Activated naive CD8-positive, alpha-beta T cell treated with anti-CD3 and anti-CD28 coated beads for 36 hours (primary cell): ENCODE measurements at places on chromosomes 3 and 15.

- no peak overlapping the region for H3K4me3 ChIP-seq
- no peak overlapping the region for H3K27ac ChIP-seq
- H3K4me1 ChIP-seq = no peaks in the 10 kb centered on the region
These were observed 238.7 kb upstream of the NR2E3 start for GRCh38 chr15:71571641-71572040.

DNA sequence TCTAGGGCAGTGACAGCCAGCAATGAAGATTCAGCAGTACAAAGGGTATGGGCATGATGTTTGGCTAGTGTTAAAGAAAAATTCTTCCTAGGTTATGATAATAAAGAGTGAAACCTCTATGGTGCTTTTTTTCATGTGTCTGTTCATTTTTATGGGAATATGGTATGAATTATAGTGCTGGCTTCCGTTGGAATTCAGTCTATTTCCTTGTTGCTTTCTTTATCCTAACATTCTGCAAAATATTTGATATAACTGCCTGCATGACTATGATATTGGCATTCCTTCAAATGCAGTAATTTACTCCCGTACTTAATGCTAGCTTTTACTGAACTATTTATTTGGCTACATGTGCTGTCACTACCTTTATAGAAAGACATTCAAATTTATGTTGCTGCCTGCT lies 57.6 kb upstream of the ATP11B start:
- no peak overlapping the region for H3K27ac ChIP-seq
- DNase-seq = no peak
- peaks cover 5% of the 10 kb centered on the region for H3K27me3 ChIP-seq
- peaks cover 2% of the 10 kb centered on the region for H3K4me1 ChIP-seq
- H3K36me3 ChIP-seq = no peaks in the 10 kb centered on the region

GRCh38 chr15:78508272-78508671 lies 895 bp downstream of the HYKK start:
- H3K4me1 ChIP-seq = peaks cover 19% of the 10 kb centered on the region
- H3K36me3 ChIP-seq = no peaks in the 10 kb centered on the region
- peak overlapping the region; percentile 84 for H3K4me3 ChIP-seq
- peaks cover 4% of the 10 kb centered on the region for H3K27me3 ChIP-seq

- H3K4me3 ChIP-seq = peak overlapping the region; percentile 18
- H3K27ac ChIP-seq = peak overlapping the region; percentile 38
- no peaks in the 10 kb centered on the region for H3K27me3 ChIP-seq
These were observed 2.4 kb downstream of the GCHFR start for GRCh38 chr15:40766194-40766815.

DNA sequence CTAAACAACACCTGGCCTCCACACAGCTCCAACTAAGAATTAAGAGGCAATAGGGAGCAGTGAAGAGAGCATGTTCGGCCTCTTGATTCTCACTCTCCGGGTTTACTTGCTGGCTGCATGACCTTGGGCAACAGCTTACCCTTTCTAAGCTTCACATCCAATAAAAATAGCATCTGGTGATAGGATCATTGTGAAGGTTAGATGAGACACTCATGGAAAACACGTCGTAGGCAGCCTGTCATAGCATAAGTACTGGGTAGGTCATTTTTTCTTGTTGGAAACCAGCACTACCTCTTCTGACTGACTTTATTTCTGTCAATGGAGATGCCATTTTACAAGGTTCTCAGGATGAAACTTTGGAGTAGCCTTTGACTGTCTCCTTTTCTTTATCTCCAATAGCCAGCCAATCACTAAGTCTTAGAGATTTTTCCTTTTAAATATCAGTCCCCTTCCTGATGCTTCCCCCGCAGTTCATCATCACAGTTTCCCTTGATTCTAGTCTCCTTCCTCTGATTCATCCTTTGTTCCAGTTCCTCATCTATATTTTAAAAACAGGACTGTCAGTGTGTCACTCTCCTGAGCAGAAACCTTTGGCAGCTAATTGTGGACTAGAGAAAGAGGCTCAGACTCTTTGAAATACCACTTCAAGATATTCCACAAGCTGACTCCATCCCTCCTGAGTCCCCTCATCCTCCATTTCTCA lies 271.5 kb downstream of the SLC9A9 start:
- DNase-seq = no peak
- no peak overlapping the region for H3K4me3 ChIP-seq
- H3K27ac ChIP-seq = no peak overlapping the region
- H3K36me3 ChIP-seq = peaks cover 3% of the 10 kb centered on the region
- no peaks in the 10 kb centered on the region for H3K4me1 ChIP-seq

- H3K4me3 ChIP-seq = no peak overlapping the region
- no peaks in the 10 kb centered on the region for H3K27me3 ChIP-seq
- H3K4me1 ChIP-seq = peaks cover 61% of the 10 kb centered on the region
- H3K36me3 ChIP-seq = peaks cover 5% of the 10 kb centered on the region
- no peak overlapping the region for H3K27ac ChIP-seq
These were observed 12.2 kb downstream of the EIF4E3 start for GRCh38 chr3:71713041-71713440.

DNA sequence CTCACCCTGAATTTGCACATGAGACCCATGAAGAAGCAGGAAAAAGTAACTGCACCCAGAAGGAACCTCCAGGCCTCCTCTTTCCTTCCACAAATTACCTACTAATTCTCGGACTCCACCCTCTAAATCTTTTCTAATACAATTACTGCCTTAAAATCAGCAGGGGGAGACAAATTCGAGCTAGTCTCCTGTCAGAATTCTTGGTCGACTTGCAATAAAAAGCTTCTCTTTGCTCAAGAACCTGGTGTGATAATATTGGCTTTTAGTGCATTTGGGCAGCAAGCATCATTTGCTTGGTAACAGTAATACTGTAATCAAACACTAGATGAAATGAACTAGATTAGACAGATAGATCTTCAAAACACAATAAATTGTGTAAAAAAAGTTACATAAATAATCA lies 281.9 kb downstream of the RAP2B start:
- H3K36me3 ChIP-seq = no peaks in the 10 kb centered on the region
- no peaks in the 10 kb centered on the region for H3K4me1 ChIP-seq
- no peak overlapping the region for H3K27ac ChIP-seq
- no peak for DNase-seq
- H3K4me3 ChIP-seq = no peak overlapping the region
- no peaks in the 10 kb centered on the region for H3K27me3 ChIP-seq

DNA sequence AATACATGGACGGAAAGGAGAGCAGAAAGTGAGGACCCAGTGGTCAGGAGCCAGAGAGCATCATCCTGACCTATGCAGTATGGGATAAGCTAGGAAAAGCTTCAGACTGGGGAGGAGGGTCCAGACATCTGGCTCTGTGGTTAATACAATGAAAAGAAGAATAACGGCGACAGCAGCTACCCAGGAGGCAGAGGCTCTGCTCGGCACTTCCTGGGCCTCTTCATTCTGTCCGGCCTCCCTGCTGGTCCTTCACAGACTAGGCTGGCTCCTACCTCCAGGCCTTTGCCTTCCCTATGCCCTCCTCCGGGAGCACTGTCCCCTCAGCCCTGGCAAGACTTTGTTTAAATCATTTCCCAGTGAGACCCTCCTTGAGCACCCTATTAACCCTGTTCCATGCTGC lies 58.9 kb upstream of the WNT5A start:
- DNase-seq = no peak
- H3K27ac ChIP-seq = no peak overlapping the region
- H3K36me3 ChIP-seq = no peaks in the 10 kb centered on the region
- no peaks in the 10 kb centered on the region for H3K4me1 ChIP-seq
- H3K27me3 ChIP-seq = no peaks in the 10 kb centered on the region
- no peak overlapping the region for H3K4me3 ChIP-seq

DNA sequence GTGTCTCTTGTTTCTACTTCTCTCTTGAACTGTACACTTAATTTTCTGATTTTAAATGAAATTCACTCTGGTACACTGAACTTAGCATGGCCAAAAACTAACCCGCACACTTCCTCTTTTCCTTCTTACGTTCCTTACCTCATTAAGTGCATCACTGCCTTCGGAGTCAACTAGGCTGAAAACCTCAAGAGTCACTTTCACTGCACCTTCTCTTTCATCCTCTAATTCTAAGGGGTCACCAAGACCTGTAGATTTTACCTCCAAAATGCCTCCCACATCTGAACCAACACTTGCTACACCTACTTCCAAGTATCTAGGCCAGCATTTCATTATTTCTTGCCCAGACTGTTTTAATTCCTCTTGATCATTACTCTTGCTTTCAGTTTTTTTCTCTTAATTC lies 6.6 kb downstream of the CBLB start:
- DNase-seq = no peak
- no peak overlapping the region for H3K27ac ChIP-seq
- H3K4me1 ChIP-seq = peaks cover 40% of the 10 kb centered on the region
- no peaks in the 10 kb centered on the region for H3K27me3 ChIP-seq
- peaks cover 56% of the 10 kb centered on the region for H3K36me3 ChIP-seq

DNA sequence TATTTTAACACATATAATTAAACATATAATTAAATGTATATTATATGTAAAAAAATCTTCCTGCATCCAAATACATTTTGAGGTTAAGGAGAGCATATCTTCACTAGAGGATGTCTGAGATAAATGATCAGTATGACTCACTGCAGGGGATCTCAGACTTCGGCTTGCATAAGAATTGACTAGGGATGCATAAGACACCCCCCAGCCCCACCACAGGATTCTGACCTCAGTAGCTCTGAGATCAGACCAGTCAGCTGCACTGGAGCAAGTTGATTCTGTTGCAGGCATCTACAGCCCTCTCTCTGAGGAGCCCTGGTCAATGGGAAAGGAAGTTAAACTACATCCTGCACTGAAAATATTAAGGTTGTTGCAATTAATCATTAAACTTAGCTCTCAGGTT lies 29.0 kb upstream of the TBC1D21 start:
- no peak overlapping the region for H3K27ac ChIP-seq
- H3K36me3 ChIP-seq = no peaks in the 10 kb centered on the region
- H3K4me3 ChIP-seq = no peak overlapping the region
- DNase-seq = no peak
- peaks cover 14% of the 10 kb centered on the region for H3K27me3 ChIP-seq
- no peaks in the 10 kb centered on the region for H3K4me1 ChIP-seq

DNA sequence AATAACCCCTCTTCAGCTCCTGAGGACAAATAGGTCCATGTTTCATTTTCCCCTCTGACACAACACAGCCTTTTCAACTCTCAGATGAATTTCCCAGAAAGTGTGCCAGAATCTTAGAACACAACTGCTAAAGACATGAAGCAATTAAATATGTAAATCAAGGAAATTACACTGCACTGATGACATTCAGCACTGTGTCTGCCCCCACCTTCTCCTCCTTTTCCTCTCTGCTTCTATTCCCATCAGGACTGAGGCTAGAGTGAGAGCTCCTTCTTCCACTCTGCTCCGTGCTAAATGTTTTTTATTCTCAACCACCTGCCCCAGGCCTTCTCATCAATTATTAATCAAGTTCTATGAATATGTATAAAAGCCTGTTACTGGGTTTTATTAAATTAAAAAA lies 596.1 kb downstream of the TUSC7 start:
- no peaks in the 10 kb centered on the region for H3K27me3 ChIP-seq
- H3K4me1 ChIP-seq = no peaks in the 10 kb centered on the region
- no peak overlapping the region for H3K4me3 ChIP-seq

GRCh38 chr15:71109905-71110304 lies 5.4 kb upstream of the THSD4 start:
- H3K36me3 ChIP-seq = no peaks in the 10 kb centered on the region

DNA sequence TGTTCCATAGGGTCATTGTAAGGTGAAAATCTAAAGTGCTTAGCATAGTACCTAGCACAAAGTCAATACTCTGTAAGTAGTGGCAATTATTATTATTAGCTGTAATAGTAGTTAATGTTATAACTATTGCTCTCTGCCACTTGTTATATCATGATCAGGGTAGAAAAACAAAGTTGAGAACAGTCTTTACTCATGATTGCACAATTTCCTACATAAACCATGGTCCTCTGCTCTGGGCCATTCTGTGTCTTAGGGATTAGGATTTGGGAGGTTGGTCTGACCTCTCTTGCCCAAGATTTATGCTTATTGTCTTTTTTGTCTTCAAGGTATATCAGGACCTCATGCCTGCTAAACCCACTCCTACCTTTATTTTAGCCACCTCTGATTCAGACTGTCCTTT lies 4.3 kb upstream of the LRRC58 start:
- H3K4me1 ChIP-seq = peaks cover 5% of the 10 kb centered on the region
- H3K36me3 ChIP-seq = peaks cover 1% of the 10 kb centered on the region
- peaks cover 28% of the 10 kb centered on the region for H3K27me3 ChIP-seq
- H3K4me3 ChIP-seq = no peak overlapping the region

DNA sequence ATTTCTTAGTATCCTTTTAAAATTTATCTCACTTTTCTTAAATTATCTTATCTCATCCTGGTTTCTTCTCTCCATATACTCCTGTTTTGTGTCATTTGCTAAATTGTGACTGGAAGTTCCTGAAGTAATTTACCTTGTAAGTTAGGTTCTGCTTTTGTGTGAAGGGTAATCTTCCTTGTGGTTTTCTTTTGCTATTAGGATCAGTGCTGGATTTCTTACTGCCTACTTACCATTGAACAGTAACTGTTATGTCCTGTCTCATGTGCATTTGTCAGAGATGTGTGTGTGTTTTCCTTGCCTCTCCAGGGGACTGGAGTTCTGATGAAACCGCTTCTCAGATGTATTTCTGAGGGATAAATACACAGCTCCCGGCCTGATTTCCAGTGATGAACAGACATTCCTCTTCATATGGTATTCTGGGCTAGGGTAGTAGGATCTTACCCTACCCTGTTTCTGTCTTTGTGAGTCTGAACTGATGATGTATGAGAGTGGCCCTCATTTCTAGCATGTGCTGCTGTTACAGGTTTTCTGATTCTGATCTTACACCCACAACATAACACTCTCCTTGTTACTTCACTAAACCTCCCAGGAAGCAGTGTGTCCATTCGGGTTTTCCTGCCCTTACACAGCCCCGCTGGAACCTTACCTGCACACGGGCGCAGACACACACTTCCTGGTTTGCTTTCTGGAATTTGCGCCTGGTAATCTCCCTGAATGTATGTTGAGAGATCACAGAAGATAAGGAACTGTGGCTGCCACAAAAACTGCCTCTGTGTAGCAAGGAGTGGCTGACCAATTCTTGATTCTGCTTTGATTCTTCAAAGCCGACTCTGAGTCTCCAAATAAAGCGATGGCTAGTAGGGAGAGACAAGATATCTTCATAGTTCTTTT lies 14.7 kb downstream of the PAK2 start:
- no peak overlapping the region for H3K4me3 ChIP-seq
- DNase-seq = no peak
- H3K36me3 ChIP-seq = peaks cover 71% of the 10 kb centered on the region
- peak overlapping the region; percentile 39 for H3K27ac ChIP-seq
- H3K4me1 ChIP-seq = peaks cover 56% of the 10 kb centered on the region
- H3K27me3 ChIP-seq = no peaks in the 10 kb centered on the region
